Omental fat pad (tissue), 4 donors: ENCODE measurements at places on chromosomes 16 and 17.
A peak's percentile ranks its signal among the peaks of the same experiment; 100 is the strongest.

GRCh38 chr17:73800893-73801292 is 156.6 kb upstream of the SDK2 start:
- DNase-seq = no peak

DNA sequence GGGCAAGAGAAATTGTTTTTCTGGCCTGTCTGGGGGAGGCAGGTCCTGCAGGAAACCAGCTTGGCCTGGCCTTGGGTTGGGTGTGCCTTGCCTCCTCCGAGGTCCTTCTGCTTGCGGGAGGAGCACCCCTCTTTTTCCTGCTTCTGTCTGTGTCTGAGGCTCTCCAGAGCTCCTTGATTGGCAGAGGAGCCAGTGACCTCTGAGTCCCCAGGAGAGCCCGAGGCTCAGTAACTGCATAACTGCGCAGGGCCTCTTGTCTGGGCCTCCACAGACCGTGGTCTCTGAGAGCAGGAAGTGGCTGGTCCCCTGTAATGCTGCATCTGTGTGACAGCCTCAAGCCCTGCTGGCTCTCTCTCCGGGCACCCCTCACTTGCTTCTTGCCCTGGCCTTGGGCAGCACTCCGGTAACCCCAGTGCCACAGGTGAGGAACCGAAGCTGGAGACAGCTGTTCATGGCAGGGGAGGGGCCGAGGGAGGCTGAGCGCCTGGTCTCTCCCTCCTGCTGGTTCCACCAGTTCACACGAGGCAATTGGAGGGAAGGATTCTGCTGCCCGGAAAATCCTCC is 1.6 kb downstream of the CAPN15 start:
- no peak for DNase-seq

GRCh38 chr17:50095626-50096037 is 481 bp downstream of the PDK2 start:
- no peak for DNase-seq

DNA sequence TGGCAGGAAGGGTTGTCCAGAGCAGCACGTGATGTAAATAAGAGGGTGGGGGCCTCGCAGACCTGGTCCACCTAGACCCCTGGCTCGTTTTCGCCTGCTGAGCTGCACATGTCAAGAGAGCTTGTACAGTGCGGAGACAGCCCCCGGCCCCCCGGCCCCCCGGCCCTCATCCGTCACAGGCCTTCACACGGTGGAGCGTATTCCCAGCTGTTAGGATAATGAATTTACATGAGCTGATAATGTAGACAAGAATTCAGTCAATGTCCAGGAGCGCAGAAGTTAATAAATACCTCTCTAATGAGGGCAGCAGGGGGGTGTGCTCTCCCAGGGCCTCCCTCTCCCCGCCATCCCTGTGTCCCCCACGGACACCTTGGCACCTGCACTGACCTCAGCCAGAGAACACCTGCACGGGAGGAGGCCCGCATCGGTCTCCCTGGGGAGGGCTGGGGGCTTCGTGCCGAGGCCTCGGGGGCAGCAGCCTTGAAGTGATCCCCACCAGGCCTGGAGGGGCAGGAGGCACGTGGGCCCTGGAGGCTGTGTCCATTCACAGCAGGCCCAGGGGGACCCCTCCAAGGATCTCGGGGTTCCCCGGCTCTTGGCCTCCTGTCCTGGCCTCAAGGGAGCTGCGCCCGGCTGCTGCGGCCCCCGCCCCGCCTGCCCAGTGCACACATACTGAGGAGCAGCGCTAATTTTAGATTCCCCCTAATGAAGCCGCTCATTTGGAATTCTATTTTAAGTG is 14.6 kb downstream of the GSE1 start:
- no peak for DNase-seq

GRCh38 chr17:15469260-15469659 is 1.8 kb upstream of the CDRT4 start:
- DNase-seq = no peak

DNA sequence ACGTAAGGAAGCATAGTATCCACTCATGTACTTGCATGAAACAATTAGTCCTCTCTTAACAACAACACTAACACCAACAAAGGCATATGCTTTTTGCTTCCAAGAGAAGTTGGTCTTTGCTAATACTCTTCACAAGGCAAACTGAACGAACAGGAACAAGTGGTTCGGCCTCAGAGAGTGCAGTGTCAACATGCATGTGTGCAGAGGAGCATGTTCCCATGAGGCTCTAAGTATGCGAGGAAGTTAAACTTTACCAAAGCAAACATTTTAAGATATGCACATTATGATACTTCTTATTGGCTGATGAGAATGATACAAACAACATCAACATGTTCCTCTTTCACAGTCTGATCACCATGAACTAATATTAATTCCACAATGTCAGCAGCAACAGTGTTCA is 285.3 kb upstream of the IRX5 start:
- DNase-seq = no peak

DNA sequence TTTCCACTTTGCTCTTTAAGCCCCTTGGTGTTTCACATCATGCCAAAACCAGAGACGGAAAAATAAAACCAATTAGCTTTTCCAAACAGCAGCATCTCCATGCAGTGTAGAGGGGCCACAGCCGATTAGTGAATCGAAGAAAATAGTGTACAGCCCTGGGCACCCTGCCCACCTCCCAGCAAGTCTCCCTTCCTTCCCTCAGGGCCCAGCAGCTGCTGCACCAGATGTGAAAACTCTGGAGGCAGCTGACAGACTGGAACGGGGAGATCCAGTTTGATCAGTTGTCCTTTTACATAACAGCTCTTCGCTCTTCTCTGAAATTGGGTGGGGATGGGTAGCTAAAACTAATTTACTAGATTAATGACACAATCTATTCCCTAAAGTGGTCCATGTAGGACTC is 19.3 kb downstream of the TMEM11 start:
- no peak for DNase-seq

DNA sequence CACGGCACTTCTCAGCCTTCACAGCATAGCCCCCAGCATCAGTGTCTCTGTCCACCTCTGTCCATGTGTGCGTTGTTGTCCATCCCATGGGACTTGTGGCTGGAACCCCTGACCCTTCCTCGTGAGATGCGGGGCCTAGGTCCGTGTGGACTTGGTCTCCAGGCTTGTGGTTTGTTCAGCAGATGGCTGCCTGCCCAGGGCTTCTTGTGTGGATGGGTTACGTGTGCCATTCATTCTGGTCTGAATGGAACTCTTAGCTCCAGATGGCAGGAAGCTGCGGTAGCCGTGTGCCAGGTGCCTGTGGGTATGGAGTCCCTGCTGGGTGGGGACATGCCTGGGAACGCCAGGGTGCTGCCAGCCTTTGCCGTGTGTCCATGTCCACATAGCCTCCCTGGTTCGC is 31.7 kb upstream of the NUDT16L1 start:
- DNase-seq = no peak

DNA sequence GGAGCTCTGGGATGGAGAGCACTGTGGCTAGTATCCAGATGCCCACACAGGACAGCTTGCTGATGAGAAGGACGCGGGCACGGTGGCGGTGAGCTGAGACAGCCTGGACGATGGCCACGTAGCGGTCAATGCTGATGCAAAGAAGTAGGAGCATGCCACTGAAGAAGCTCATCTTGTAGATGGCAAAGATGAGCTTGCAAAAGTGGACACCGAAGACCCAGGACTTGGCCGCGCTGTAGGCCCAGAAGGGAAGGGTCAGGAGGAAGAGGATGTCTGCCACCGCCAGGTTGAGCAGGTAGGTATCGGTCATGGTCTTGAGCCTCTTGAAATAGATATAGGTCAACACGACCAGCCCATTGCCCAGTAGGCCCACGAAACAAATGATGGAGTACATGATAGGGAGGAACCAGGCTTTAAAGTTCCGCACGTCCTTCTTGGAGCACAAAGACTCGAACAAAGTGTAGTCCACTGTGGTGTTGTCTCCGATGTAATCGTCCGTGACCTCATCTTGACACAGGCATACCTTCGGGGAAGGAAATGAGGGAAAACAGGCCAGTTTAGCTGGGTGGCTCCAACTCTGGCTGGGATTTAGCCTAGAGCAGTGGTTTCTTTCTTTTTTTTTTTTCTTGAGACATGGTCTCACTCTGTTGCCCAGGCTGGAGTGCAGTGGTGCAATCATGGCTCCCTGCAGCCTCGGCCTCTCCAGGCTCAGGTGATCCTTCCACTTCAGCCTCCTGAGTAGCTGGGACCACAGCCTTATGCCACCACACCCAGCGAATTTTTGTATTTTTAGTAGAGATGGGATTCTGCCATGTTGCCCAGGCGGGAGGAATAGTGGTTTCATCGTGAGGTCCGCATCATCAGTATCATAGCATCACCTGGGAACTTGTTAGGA is 9.7 kb downstream of the CCR7 start:
- no peak for DNase-seq

- no peak for DNase-seq
Observed at GRCh38 chr17:59829217-59830006, 63.3 kb downstream of the TUBD1 start.

GRCh38 chr16:1993731-1994131 is 4.0 kb downstream of the SYNGR3 start:
- no peak for DNase-seq

DNA sequence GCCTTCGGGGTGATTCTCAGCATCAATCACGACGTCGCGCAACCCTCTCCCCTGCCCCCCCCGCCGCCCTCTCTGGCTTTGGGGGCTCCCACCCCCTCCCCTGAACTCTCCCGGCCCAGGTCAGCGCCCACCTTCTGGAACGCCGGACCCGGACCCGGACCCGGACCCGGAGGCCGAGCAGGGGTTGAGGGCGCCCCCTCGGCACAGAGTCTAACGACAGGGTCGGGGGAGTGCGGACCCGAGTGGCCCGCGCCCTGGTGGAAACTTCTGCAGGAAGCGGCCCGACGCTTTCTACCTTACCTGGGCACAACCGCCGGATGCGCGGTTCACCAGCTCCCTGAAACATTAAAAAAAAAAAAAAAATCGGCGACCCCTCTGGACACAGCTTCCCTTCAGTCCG is 16.2 kb downstream of the SALL1 start:
- DNase-seq = no peak

DNA sequence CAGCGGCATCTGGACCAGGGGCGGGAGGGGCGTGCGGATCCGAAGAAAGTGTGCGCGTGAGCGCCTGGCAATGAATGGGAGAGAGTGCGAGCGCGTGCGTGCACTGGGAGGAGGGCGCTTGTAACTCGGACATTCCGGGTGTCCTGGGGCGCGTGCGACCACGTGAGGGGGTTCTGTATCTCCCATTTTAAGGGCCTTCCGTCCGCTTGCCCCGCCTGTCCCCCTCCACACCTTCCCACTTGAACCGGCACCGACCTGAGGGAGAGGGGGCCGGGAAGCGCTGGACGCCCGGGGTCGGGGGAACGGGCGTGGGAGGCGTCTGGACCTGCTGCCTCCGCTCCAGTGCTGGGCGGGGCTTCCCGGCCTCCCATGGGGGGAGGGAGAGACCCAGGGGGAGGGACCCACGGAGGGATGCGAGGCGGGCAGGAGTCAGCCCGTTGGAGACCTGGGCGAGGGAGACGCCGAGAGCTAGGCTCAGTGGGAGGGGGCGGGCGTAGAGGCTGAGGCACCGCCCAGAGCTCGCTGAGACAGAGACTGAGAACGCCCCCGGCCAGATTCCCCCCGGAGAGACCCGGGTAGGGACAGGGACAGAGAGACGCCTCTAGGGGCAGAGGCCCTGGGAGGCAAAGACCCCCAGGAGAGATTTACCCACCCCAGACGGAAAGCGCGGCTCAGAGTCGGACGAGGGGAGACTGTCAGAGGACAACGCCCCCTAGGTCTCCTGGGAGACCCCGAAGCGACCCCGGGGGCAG is at the start of gene KREMEN2:
Gene KREMEN2 (plus strand): TSS at position 553 of the 752 bp plus-strand sequence. CDS start 246 bp downstream, outside the sequence.
- no peak for DNase-seq

- peak; percentile 83 for DNase-seq
Observed at GRCh38 chr17:1716912-1717695, 6.9 kb upstream of the TLCD2 start.

DNA sequence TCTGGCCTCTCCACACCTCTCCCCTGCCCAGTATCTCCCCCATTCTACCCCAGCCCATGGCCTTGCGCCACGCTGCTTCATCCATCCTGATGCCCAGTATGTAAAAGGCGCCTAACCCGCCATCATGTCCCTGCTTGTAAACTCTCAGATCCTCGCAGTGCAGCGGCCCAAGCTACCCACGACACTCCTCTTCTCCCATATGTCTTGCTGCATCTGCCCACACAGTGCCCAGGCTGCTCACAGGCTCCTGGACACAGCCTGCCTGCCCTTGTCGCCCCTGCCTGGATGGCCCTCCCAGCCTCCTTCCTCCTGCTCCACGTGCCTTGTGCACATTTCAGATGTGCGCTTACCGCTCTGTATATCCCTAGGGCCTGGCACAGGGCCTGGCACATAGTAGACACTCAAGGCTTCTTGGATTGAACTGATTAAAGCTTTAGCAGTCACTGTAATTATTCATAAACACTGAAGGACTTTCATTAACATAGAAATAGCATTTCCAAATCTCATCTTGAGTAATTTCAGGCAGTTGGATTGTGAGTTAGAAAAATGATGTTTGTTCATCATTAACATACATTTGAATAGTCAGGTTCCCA is 129.1 kb downstream of the CLEC16A start:
- DNase-seq = no peak

GRCh38 chr17:74430385-74430705 is 1.5 kb upstream of the GPRC5C start:
- no peak for DNase-seq

GRCh38 chr16:78749745-78750268 is 650.4 kb downstream of the WWOX start:
- no peak for DNase-seq

GRCh38 chr16:84548508-84548907 is 44.0 kb upstream of the MEAK7 start:
- no peak for DNase-seq

DNA sequence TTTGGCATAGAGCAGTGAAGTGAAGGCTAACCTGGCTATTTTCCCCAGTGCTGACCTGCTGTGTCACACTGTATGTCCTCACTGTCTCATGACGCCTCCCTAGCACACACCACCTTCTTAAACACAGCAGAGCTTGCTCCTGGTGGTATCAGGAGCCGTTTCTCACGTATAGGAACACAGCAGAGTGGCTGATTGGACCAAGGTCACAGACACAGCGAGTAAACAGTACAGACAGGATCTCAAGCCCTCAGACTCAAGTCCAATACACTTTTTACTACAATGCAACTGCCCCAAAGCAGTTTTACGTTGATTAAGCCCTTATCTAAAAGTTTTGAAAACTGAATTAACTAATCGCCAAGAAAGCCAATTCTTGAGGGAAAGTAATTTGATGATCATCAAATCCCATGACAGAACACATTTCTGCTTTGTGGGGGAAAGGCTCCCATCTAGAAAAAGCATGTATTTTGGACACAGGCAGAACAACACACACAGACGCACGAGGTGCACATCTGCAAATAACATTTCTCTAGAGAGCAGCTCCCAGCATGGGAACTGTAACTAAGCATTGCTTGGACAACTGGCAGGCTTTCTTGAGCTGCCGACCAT is 15.2 kb downstream of the ARHGAP17 start:
- no peak for DNase-seq

- no peak for DNase-seq
Observed at GRCh38 chr17:1039123-1039507, 42.2 kb downstream of the TIMM22 start.

DNA sequence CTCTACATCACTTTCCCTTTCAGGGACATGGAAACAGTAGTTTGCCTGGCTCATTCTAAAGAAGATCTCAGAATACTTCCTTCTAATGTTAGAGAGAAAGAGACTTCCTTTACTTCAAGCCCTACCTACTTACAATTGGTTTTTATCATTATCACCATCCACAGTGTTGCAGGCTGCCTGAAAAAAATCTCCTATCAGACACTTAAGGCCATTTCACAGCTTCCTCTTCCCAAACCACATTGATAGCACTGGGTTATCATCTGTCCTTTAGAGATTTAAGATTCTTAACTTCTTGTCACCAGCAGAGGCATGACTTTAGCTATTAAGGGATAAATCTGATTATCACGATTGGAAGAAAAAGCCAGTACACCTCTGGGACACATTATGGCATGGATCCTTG is 178.5 kb upstream of the TBX2 start:
- DNase-seq = no peak
